ENCODE measurements at places on chromosomes 1 and 21.

DNA sequence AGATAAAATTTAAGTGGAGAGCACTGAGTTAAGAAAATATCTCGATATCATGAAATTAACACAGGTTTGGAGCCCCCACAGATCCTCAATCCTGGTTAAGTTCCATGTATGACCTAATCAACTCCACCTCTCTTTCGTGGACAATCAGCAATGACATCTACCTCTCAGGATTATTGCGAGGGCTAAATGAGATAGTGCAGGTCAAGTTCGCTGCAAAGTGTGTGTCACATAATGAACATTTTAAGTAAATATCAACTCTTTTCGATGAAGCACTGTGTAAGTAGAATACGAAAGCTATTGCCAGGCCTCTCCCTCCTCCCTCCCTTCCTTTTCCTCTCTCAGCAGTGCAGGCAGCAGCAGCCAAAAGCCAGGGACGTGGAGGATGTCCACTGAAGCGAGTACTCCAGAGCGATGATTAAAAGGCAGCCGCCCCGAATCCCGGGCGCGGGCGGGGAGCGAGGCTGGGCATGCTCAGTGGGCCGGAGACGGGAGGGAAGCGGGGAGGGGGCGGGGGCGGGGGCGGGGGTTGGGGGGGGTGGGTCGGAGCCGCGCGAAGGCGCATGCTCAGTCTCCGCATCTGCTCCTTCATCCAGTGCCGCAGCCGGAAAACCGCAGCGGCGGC lies at the start of gene CAMSAP2:
Gene CAMSAP2 (plus strand): TSS at position 567 of the 622 bp plus-strand sequence. CDS start 935 bp downstream, outside the sequence.
- peak; percentile 91 for DNase-seq

- no peak for DNase-seq
Observed at GRCh38 chr1:100320311-100321099, 31.8 kb upstream of the CDC14A start.

GRCh38 chr1:151720125-151720524 lies 1.2 kb upstream of the RIIAD1 start:
- no peak for DNase-seq

- no peak for DNase-seq
Observed at GRCh38 chr1:51736702-51737101, 119.8 kb downstream of the OSBPL9 start.

DNA sequence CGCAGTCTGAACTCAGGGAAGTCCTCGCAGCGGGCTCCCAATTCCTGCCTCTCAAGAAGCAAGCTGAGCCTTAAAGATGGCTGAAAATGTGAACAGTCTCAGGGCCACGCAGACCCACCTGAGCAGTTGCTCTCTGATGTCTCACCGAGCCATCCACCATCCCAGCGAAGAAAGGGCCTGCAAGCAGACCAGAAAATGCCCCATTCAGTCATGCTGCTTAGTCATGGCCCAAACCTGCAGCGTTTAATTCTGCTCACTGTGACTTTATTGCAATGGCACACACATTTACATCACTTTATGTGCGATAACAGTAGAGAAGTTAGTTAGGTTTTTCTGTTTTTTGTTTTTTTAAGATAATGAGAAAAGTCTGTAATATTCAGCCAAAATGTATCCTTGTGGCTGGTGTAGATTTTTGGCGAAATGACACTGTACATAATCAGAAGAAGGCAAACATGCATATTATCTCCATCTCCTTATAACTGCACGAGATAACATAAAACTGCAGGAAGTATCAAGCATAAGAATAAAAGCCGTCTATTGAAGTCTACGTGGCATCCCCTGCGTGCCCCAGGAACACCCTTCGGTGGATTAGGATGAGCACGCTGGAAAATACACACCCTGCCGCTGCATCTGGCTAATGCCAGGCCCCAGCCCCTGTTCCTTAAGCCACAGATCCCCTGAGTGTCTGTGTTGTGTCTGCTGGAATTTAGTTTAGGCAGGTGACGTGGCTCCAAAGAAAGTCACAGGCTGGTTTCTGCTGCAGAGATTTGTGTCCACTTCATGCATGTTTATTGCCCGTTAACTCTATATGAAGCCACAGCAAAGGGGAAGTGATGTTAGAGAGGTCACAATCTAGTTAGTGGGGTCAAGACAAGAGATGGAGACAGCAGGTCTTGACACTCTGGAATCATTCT lies 119.8 kb upstream of the IRF2BP2 start:
- DNase-seq = no peak

- no peak for DNase-seq
Observed at GRCh38 chr1:109516872-109517271, 7.3 kb upstream of the AMIGO1 start.

GRCh38 chr1:232629250-232630046 lies 485 bp downstream of the SIPA1L2 start:
- peak; percentile 46 for DNase-seq

DNA sequence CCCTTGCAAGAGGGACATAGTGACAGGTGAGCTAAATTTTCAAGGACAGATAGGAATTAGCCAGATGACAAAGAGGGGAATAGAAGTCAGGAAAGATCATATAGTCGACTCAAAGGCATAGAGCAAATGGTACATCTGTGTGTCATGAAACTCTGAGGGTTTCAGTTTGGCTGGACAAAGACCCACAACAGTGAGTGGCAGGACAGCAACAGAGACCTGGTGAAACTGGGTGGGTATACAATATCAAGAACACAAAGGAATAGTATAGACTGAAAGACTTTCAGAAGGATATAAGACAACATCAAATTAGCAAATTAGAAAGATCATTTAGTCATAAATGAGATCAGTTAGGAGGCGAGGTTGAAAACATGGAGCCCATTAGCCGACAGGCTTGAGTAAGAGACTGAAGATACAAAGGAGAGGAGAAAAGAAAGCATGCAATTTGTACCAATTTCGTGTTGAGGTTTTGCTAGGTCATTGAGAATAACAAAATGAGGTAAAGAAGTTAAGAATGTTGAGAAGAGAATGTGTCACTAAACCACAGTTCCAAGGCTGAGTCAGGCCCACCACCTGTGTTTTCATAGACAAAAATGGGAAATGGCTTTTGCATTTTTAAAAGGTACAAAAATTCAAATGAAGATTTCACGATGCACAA lies 213.8 kb downstream of the HHIPL2 start:
- no peak for DNase-seq

GRCh38 chr1:237429252-237429651 lies 387.3 kb downstream of the RYR2 start:
- peak; percentile 86 for DNase-seq

- DNase-seq = no peak
Observed at GRCh38 chr1:44700573-44700972, 26.1 kb downstream of the ARMH1 start.

DNA sequence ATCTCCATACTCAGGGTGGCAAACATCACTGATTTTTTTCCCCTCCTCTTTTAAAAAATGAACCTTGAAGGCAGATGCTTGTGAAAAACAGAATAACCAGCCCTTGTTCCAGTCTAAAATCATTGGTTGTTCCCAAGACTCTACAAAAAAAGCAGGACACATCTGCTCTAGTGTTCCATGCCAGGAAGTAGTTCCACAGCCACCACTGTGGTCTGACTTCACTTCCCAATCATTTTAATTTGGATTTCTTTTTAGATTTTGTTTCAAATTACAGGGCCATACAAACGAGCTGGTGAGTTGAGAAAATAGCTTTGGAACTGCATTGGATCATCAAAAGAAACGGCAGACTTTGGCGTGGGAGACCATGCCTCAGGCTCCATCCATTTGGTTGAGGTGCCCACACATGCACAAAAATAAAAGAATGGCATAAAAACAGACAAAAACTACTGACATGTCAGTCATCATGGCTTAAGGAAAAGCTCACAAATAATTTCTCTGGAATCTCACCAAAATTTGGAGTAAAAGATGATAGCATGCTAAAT lies 210.0 kb downstream of the GABPA start:
- DNase-seq = no peak

DNA sequence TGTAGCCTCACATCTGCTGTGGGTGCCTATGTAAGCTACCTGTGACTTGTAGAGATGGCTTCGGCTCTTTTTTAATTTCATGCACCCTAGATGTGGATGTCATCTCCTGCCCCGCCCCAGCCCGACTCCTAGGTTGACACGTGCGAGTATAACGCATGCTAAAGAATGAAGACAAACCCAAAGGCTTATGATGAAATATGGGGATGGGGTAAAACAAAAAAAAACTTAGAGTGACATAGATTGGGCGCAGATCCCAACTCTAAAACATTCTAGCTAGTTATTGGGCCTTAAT lies 613 bp upstream of the ERO1B start:
- DNase-seq = no peak

GRCh38 chr1:29824511-29825273 lies 588.4 kb downstream of the PTPRU start:
- no peak for DNase-seq

GRCh38 chr1:15170071-15170470 lies 16.5 kb downstream of the TMEM51 start:
- DNase-seq = no peak

DNA sequence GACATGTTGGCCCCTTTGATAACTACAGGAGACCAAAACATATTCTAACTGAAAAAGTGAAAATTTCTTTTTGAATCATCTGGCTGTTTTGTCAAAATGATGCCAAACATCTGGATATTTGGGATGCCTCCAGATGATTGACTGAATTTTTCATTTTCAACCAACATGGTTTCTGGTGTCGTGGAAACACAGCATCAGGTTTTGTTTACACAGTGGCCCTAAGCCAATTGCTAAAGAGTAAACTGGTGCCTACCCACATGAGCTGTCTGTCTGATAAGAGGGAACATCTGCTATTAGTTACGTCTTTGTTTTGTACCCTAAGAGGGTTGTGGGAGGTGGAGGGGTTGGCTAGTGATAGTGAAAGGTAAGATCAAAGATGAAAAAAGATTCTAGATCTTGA lies 204.8 kb downstream of the KCNK2 start:
- no peak for DNase-seq

DNA sequence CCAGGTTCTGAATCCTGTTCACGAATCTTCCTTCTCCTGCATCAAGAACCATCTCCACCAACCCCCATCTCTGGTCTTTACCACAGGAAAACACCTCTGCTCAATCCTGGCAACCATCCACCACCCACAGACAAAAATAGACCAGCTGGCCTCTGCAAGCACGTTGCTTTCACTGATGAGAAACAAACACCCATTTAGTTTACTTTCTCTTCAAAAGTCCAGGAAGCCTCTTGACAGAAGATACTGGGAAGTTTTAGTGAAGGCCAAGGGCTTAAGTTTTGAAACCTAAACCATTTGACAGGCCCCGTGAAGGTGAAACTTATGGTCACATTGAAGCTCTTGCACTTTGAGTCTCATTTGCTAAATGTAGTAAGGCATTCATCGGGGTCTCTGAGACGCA lies 122.6 kb upstream of the PPP2R5A start:
- DNase-seq = no peak

- DNase-seq = no peak
Observed at GRCh38 chr1:10860682-10861081, 64.2 kb upstream of the CASZ1 start.

DNA sequence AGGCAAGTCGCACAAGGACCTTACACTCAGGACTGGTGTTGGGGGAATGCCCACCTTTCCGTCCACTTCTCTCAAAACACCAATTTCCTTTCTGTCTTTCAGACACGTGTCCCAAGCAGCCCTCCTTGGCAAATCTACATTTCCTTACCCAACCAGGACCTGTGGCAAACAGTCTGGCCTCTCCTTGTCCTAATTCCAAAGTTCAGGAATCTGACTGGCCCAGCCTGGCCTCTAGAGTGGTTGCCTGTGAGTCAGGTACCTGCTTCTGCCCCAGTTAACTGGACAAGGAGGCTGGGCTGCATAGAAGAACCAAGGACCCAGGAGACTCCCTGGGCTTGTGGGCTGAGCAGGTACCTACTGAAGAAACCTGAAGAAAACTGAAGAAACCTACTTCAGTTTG lies 34.3 kb upstream of the CITED4 start:
- no peak for DNase-seq

GRCh38 chr1:30345491-30346130 lies 377.8 kb downstream of the MATN1 start:
- no peak for DNase-seq

DNA sequence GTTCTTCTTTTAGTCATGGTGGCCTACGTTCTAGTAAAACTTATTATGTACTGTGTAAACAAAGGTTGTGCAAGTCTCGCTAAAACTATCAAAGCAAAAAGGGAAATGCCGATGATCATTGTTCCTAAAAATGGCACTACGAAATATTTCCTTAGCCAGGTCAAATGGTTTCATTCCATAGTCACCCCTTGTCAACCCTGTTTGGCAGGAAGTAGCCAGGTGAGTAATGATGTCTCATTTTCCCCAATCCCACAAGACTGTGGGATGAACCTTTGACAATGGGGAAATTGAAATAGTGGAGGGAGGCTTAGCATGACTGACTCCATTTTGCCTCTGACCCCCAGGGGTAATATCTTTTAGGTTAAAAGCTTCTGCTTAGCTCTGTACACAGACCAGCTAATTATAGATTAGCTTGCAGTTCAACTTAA lies 5.6 kb upstream of the REN start:
- no peak for DNase-seq

DNA sequence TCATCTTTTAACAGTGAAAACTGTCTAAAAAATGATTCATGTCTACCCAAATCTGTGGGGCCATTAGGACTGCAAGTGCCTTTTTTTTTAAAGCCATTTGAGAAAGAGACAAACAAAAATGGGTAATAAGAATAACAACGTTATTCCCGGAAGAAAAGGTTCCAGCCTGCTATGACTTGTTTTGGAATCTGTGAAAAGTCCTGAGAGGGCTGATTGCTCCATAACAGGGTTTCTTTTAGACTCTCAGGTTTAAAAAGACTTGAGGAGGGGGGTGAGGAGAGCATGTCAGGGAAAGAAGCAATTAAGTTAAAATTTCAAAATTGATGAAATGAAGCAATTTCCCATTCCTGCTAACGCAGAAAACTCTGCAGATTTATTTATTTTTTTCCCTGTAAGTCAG lies 56.4 kb downstream of the CACHD1 start:
- no peak for DNase-seq

- DNase-seq = no peak
Observed at GRCh38 chr21:29299046-29299915, 559 bp downstream of the BACH1 start.

GRCh38 chr1:39779821-39780220 lies 8.7 kb upstream of the OXCT2 start:
- no peak for DNase-seq

DNA sequence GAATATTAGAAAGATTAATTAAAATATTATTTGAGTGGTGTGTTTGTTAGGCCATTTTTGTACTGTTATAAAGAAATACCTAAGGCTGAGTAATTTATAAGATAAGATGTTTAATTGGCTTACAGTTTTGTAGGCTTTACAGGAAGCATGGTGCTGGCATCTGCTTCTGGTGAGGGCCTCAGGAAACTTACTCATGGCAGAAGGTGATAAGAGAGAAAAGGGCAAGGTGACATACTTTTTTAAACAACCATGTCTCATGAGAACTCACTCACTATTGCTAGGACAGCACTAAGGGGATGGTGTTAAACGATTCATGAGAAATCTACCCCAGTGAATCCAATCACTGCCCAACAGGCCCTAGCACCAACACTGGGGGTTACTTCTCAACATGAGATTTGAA lies 56.7 kb upstream of the RGS21 start:
- DNase-seq = no peak

DNA sequence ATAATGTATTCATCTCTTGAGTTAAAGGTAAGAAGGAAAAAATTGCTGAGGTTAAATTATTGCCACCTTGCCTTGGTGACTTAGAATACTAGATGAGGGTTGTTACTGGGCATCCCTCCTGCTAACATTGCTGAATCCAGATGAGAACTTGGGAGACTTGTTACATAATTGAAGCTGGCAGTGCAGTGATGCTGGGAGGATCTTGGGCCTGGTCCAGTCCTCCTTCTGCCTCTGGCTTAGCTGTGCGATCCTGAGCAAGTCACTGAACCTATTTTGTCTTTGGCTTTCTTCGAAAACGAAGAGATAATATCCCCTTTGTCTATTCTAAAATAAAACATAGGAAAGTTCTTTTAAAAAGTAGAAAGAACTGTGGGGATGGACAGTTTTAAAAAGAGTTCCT lies 244.9 kb upstream of the NRIP1 start:
- no peak for DNase-seq
